ENCODE measurements at places on chromosomes 1 and 21. TPM values are rescaled to one million over a fixed set of nuclear protein-coding genes. Genes with fewer than 3 reads are reported as not detected.

CAMK2N1 gene
- total RNA-seq: 72.7 TPM

CFAP74 gene
- total RNA-seq: not detected

CD101 gene
- total RNA-seq: 0.32 TPM

F3 gene
- total RNA-seq: 11.8 TPM

FAM177B gene
- not detected for total RNA-seq

CC2D1B gene
- 24.1 TPM for total RNA-seq

IARS2 gene
- total RNA-seq: 50.7 TPM

FCGR1A gene
- not detected for total RNA-seq

PDIK1L gene
- total RNA-seq: 5.9 TPM

CLCNKA gene
- total RNA-seq: not detected

EPHA8 gene
- not detected for total RNA-seq

KCNJ9 gene
- total RNA-seq: not detected

ANKRD65 gene
- 3.1 TPM for total RNA-seq

ANKRD45 gene
- 0.52 TPM for total RNA-seq

TSSK3 gene
- not detected for total RNA-seq

ANKRD35 gene
- total RNA-seq: 8.8 TPM

ELF3 gene
- 1.9 TPM for total RNA-seq

AADACL3 gene
- total RNA-seq: not detected

DAB1 gene
- not detected for total RNA-seq

NECTIN4 gene
- 0.65 TPM for total RNA-seq

CD2 gene
- total RNA-seq: not detected

KIF2C gene
- total RNA-seq: 19.3 TPM

AZIN2 gene
- 2.6 TPM for total RNA-seq

SERINC2 gene
- total RNA-seq: 27.8 TPM

A3GALT2 gene
- 1.0 TPM for total RNA-seq

DNASE2B gene
- total RNA-seq: not detected

HPCA gene
- not detected for total RNA-seq

BCL10 gene
- 26.7 TPM for total RNA-seq

GBP6 gene
- 0.52 TPM for total RNA-seq

PTBP2 gene
- 45.4 TPM for total RNA-seq

TEX38 gene
- total RNA-seq: not detected

TXNIP gene
- 61.0 TPM for total RNA-seq

LMX1A gene
- not detected for total RNA-seq

THEM4 gene
- 9.9 TPM for total RNA-seq

OLIG2 gene
- not detected for total RNA-seq

ITLN2 gene
- not detected for total RNA-seq

TPTE gene
- not detected for total RNA-seq

NGF gene
- 1.2 TPM for total RNA-seq

DYNLT5 gene
- not detected for total RNA-seq

EXTL1 gene
- total RNA-seq: 0.52 TPM

BGLAP gene
- total RNA-seq: 1.2 TPM

ANGPTL1 gene
- total RNA-seq: 8.2 TPM

GBP5 gene
- not detected for total RNA-seq

FMOD gene
- total RNA-seq: 4.7 TPM

OR2T6 gene
- not detected for total RNA-seq

OPTC gene
- total RNA-seq: not detected

CHIA gene
- not detected for total RNA-seq

CASQ1 gene
- total RNA-seq: not detected

AKR7A3 gene
- total RNA-seq: under 0.01 TPM

CHODL gene
- total RNA-seq: not detected

PRDX6 gene
- 449 TPM for total RNA-seq

KCNK1 gene
- 2.2 TPM for total RNA-seq

SPRR2F gene
- not detected for total RNA-seq

CDK11B gene
- 14.5 TPM for total RNA-seq

FMN2 gene
- 0.39 TPM for total RNA-seq

UBE2U gene
- not detected for total RNA-seq

NIBAN1 gene
- total RNA-seq: 34.4 TPM

PRAMEF18 gene
- total RNA-seq: not detected

GUCA2A gene
- not detected for total RNA-seq

TSPAN1 gene
- total RNA-seq: 2.0 TPM
